ENCODE measurements at places on chromosomes 2 and 18.

GRCh38 chr2:44934983-44935728 lies 6.3 kb upstream of the SIX3 start:
- no peak for DNase-seq

DNA sequence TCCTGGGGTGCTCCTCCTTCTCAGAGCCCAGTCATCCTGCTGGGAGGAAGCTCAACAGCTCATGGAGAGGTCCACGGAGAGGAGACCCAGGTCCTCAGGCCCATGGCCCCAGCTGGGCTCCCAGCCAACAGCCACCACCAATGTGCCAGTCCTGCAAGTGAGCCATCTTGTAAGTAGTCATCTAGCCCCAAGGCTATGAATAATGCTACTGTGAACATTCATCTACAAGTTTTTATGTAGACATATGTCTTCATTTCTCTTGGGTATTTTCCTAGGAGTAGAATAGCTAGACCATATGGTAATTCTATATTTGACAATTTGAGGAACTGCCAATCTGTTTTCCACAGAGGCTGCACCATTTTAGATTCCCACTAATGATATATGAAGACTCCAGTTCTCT lies 166.1 kb downstream of the MTCL1 start:
- no peak for DNase-seq

- DNase-seq, result no peak
These were observed 252.0 kb upstream of the SIX3 start for GRCh38 chr2:44689516-44689915.

GRCh38 chr18:32684096-32684495 lies 88.7 kb downstream of the KLHL14 start:
- DNase-seq, result no peak

GRCh38 chr2:103169861-103170260 lies 408.0 kb downstream of the TMEM182 start:
- DNase-seq, result no peak

GRCh38 chr2:25375371-25375988 lies 33.8 kb upstream of the DNMT3A start:
- DNase-seq, result no peak

GRCh38 chr2:123688231-123688940 lies 336.7 kb upstream of the CNTNAP5 start:
- DNase-seq, result no peak

- no peak for DNase-seq
These were observed 551.7 kb downstream of the RNF144A start for GRCh38 chr2:7468955-7469354.

DNA sequence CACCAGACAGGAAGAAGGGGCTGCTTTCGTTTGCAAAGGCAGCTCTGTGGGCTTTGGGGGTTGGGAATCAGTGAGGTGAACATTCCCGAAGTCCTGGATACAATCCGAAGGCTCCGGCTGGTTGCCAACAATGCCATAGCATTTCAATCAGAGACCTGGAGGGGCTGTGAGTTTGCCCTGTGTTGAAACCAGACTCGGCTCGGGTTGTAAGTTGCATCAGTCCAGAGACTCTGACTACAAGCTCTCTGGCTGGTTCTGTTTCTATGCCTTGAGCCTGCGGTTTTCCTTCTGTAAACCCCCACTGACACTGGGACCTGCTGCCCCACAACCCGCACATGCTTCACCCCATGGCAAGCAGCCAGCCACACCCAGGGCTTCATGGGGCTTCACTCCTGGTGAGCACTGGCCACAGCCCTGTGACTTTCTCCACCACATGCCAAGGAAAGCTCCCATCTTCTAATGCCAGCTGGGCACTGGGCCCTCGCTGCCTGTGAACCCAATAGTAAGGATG lies 85.7 kb upstream of the ODC1 start:
- peak; percentile 11 for DNase-seq

DNA sequence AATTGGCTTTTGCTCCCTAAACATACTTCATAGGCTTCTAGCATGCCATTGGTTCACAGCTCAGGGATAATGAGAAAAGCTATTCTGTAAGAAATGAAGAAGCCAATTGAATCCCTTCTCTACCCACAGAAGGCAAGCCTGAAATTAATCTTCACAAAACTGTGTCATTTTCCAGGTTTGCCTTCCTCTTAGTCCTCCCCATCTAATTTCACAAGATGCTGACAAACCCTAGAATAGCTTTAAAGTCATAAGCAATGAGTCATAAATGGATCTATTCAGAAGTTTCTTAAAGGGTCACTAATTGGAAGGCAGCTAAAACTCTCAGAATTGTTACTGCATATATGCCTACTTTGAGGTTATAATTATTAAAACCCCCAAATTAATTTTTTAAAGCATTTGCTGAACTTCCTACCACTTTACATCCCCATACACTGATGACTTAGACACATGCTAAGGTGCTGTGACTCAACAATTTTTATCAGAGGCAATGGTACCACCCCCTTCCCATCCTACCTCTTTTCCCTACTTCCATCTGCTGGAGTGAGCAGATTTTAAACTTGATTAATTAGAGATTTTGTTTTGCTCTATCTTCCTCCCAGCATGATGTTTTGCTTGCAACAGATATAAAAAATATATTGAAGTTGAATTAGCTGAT lies 51.3 kb upstream of the NABP1 start:
- DNase-seq, result no peak

DNA sequence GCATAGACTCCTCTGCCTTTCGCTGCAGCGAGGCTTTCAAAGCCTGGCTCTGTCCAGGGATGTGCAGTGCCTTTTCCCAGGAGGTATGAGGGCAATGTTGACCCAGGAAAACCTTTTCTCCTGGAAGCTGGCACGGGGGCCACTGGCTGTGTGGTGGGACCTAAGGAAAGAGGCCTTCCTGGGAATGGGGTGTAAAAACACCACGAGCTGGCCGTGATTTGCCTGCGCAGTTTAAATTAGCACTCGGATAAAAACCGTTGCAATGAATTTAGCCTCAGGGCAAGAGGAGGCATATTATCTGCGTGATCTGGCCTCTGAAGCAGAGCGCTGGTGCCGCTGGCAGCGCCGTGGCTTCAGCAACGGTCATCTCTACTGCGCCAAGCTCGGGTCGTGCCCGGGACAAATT lies 3.0 kb downstream of the OSR1 start:
- DNase-seq, result no peak

GRCh38 chr18:62838475-62839098 lies 123.2 kb downstream of the PHLPP1 start:
- DNase-seq, result no peak

DNA sequence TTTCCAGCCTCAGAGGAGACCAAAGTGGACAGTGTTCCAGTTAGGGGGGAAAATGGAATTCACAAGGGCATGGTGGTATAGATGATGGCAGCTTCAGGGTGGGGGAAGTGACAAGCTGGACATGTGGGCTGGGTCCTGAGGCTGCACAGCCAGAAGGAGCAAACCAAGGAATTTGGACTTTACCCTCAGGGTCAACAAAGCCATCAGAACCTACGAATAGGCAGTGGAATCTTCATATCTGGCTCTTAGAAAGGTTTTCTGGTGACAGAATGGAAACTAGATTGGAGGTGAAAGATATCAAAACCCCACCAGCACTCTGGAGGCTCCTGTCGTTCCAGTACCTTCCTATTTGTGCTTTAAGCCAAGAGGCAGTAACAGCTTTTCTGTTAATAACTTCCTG lies 127.1 kb downstream of the SETBP1 start:
- DNase-seq, result no peak

GRCh38 chr2:112084689-112085374 lies 29.8 kb downstream of the TMEM87B start:
- no peak for DNase-seq

DNA sequence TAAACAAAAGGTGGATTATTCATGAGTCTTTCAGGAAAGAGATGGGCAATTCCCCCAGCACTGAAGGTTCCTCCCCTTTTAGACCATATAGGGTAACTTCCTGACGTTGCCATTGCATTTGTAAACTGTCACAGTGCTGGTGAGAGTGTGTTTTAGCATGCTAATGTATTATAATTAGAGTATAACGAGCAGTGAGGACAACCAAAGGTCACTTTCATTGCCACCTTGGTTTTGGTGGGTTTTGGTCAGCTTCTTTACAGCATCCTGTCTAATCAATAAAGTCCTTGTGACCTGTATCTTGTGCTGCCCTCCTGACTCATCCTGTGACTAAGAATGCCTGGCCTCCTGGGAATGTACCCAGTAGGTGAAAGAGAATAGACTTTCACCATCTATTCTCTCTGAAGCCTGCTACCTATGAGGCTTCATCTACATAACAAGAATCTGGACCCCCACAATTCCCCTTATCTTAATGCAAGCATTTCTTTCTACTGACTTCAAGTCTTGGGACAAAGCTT lies 148.7 kb downstream of the CABLES1 start:
- DNase-seq, result no peak

DNA sequence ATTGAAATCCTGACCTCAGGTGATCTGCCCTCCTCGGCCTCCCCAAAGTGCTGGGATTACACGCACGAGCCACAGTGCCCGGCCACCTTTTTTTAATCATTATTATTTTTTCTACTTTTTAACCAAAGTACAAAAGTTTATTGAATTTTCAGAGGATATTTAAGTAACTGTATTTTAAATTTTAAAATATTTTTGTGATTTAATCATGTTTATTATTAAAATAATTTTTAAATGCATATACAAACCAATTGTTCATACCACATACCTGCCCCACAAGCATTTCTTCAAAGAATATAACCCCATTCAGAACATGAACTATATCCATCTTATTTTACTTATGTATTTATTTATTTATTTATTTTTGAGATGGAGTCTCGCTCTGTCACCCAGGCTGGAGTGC lies 163.6 kb upstream of the MAP2 start:
- no peak for DNase-seq

DNA sequence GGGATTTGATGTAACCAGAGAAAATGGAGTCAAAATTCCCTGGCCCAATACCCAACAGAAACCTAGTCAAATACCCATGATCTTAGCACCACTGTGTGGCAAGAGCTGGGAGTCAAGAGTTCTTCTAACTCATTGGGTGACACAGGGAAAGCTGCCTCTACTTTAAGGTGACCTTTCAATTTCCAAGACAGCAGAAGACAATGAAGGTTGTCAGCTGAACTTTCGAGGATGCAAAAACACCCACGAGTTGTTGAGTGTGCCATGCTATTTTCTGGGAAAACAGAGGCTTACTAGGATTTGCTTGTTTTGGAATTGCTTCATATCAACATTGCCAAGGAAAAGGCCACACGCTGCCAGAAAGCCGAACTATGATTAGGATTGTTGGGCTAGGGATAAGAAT lies 61.6 kb upstream of the CYRIA start:
- DNase-seq, result no peak

GRCh38 chr2:238129166-238130010 lies 9.1 kb upstream of the KLHL30 start:
- DNase-seq, result no peak
